H9 (cell line): ENCODE measurements at places on chromosomes 4 and X. TPM values are rescaled to one million over a fixed set of nuclear protein-coding genes. Genes with fewer than 3 reads are reported as not detected.

DNA sequence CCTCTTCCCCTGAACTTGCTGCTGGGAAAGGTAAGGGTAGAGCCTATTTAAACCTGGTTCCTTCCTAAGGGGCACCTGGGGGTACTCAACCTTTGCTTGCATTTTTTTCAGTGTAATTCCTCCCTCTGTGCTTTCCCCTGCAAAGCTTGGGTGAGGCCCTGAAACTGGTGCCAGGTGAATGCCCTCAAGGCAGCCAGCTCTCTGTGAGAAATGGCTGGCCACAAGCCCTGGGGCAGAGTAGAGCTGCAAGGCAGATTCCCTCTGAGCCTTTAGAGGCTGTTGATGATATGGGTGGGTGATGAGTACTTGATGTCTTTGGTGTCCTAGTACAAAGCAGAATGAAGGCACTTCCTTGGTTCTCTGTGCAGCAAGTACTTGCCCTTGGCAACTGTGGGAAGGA, 125.4 kb upstream of the DGKK start:
- no peak for DNase-seq

DNA sequence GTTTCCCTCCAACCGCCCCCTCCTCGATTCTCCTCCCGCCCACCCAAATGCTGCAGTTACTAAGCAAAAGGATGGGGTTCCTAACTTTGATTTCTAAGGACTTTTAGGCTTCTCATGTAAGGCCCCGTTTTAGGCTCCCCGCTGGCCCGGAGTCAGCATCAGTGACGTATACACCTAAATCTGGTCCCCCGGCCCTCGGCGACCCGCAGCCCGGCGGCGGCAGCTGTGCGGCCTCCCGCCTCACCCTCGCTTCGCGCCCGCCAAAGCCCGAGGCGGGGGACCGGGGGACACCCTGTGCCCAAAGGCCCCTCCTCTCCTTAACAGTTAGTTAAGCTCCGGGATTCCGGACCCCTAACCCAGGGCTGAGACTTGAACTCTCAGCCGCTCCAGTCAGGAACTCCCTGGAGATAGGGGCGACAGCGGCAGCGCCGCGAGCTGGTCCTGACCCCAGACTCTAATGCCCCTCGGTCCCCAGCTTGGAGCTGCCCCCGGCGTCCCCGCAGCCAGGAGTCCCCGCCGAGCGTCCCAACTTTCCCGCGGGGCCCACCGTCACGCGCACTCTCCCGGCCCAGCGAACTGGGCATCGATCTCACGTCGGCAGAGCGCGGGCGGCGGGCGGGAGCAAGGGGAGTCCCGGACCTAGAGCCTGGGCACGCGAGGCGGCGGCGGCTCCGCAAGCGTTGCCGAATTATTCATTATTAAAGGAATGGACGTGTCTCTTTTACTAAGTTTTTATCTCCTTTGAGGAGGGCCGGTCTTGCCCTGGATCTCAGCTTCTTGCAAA, 1.5 kb upstream of the NR3C2 start:
- DNase-seq: no peak

GRCh38 chrX:110159865-110160264, 157.0 kb downstream of the TMEM164 start:
- DNase-seq: no peak

GRCh38 chr4:38313999-38314561, 349.9 kb upstream of the KLF3 start:
- no peak for DNase-seq

The VCX2 gene
- total RNA-seq: not detected in 2 replicates

- no peak for DNase-seq
Measured at GRCh38 chr4:110994781-110995180, 371.9 kb upstream of the PITX2 start.
